Iris pigment epithelial cell (primary cell): ENCODE measurements at places on chromosomes 2 and 18.

- peak; percentile 64 for DNase-seq
Observed at GRCh38 chr2:74887445-74887951, 53.6 kb downstream of the HK2 start.

DNA sequence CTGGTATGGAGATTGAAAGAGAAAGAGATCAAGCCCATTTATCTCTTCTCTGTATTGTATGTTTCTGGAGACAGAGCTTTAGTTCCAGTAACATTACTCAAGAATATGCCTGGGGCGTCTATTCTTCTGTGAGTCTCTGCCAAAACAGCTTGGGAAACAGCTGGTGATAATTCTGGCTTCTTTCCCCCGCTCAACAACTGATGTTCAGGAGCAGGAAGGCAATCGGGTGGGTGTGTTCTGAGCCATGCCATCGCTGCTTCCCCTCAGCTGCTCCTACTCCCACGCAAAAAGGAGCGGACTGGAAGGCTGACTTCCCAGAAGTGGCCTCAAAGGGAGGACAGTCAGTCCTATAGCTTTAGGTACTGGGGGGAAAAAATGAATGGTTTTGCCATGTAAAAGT is 695.1 kb downstream of the PLCL1 start:
- no peak for DNase-seq

- DNase-seq, result peak; percentile 91
Observed at GRCh38 chr18:54388203-54389142, 30.8 kb downstream of the C18orf54 start.

GRCh38 chr2:233912691-233913423 is 4.3 kb upstream of the TRPM8 start:
- peak; percentile 42 for DNase-seq

GRCh38 chr2:175403599-175404221 is 222.2 kb upstream of the ATP5MC3 start:
- DNase-seq, result no peak

GRCh38 chr2:150081775-150082481 is 405.5 kb downstream of the RND3 start:
- no peak for DNase-seq

GRCh38 chr2:31078579-31079105 is 59.6 kb downstream of the GALNT14 start:
- DNase-seq, result no peak

DNA sequence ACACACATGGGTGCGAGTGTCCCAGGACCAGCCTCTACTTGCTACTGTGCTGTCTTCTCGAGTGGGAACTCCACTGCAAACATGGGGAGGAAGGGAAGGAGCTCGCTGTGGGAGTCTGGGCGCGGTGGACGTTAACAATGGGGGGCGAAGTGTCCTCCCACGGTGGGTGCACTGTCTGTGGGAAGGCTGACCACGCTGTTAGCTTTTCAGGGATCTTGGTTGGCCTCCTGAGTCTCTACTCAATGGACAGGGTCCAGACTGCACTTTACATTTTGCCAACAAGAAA is 146.7 kb downstream of the MBP start:
- DNase-seq, result no peak
